ENCODE measurements at places on chromosomes 7 and 10. TPM values are rescaled to one million over a fixed set of nuclear protein-coding genes. Genes with fewer than 3 reads are reported as not detected.
A peak's percentile ranks its signal among the peaks of the same experiment; 100 is the strongest.

DNA sequence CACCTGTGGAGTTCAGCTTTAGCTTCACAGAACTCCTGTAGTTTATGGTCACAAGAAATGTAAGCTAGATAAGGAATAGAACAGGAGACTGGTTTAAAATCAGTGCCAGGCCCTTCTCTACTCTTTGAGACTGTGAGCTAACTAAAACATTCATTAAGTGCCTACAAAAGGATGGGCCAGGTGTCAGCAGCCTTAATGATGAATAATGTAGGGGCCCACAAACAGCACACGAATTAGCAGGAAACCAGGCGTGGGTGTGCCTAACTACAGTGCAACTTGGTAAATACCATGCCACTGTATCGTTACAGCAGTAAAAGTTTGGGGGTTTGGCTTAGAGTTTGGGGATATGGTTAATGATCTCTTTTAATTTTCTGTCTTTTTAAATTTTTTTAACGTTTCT lies 6.1 kb upstream of the ABLIM1 start:
- DNase-seq = no peak

- DNase-seq = peak; percentile 40
Observed at GRCh38 chr10:70381471-70382421, 679 bp downstream of the LRRC20 start.

DNA sequence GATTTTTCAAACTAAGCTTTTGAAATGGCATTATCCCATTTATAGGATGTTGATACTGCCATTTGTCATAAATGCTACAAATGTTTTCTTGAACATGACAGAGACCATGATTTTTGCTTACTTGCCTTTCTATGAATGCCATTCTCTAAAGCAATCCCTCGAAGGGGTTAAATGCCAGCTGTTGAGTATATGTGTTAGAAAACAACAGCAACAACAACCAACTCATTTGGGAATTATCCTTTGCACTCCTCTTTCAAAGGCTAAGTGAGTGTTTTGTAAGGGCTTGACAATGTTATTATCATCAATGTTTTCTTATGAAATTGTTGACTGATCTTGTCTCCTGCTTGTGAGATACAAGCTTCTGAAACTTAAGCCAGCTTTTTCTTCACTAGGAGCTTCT lies 529.4 kb downstream of the SORCS3 start:
- no peak for DNase-seq

- no peak for DNase-seq
Observed at GRCh38 chr7:103651593-103652377, 205.8 kb upstream of the SLC26A5 start.

DNA sequence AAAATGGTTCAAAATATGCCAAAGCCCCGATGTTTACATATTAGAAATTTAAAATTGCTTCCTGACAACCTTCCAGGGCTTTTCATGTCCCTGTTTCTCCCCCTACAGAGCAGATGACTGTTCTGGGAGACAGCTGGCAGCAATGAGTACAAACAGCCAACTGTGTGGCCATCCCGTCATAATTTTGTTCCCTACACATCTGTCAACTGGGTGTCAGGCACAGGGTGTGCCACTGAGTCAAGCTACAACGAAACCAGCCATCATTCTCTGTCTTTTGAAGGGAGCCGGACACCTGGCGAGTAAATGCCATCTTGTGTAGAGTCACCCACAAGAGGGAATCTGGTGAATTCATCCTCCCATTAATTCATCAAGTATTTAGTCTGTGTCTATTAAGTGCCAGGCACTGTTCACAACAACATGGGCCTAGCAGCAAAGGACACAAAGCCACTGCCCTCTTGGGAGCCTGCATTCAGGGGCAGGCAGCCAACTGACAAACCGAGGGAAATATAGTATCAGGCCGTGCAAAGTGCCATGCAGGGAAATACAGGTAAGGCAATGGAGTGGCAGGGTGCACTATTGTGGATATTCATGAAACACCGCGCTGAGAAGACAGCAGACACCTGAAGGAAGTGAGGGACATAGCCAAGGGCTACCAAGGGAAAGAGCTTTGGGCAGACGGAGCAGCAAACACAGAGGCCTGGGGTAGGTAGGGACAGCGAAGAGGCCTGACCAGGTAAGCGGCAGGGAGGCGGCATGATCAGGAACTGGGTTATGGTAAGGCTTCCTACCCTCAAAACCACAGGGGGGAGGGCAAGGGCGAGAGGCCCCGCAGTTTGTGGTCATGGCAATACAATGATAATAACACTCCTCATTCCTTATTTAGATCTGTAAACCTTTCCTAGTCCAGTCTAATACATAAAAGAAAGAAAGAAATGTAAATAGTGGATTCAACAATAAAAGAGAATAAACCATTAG lies 213.6 kb downstream of the FAM107B start:
- DNase-seq = no peak

- no peak for DNase-seq
Observed at GRCh38 chr7:138091032-138091431, 14.8 kb downstream of the AKR1D1 start.

DNA sequence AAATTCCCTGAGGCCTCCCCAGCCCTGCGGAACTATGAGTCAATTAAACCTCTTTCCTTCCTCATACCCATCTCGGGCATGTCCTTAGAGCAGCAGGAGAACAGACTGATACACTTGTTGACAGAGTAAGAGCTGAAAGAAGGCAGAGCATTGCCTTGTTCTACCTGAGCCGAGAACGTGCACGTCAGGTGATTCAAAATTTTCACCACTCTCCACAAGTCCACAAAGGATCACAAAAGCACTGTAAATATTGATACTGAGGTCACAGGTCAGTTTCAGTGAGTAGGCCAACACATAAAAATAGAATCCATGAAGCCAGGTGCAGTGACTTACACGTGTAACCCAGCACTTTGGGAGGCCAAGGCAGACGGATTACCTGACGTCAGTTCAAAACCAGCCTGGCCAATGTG lies 27.8 kb downstream of the DCLRE1C start:
- no peak for DNase-seq

DNA sequence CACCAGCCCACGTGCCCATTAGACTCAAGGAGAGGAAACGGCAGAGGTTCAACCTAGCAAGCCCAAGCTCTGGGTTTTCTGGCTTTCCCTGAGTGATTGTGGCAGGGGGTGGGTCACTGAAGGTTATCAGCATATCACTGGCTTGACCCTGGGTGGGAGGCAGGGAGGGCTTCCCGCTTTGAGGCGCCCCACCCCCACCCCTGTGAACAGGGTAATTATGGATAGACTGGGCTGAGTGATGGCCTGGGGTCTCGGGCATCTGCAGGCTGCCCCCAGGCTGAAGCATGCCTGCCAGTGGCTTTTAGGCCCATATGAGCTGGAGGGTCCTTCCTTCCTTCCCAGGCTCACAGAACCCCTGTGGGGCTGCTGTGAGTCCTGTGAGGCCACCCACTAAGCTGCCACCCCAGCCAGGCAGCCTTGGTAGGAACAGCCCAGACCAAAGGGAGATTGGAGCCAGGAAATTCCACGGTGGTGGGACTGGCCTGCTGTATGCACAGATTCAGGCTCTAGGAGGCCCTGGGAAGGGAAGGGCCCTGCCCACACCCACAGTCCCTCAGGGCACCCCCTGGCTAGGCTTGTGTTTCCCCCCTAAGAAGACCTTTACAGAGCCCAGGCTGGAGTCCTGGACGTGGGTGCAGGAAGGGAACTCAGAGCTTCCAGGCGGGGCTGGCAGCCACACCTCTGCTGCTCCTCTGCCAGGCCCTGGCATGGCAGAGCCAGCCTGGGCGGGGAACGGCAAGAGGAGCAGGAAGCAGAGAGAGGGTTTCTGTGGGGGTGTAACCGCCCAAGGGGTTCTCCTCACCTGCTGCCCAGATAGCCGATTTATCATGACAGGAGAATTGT lies 33.1 kb downstream of the GPRIN2 start:
- DNase-seq = peak; percentile 29

DNA sequence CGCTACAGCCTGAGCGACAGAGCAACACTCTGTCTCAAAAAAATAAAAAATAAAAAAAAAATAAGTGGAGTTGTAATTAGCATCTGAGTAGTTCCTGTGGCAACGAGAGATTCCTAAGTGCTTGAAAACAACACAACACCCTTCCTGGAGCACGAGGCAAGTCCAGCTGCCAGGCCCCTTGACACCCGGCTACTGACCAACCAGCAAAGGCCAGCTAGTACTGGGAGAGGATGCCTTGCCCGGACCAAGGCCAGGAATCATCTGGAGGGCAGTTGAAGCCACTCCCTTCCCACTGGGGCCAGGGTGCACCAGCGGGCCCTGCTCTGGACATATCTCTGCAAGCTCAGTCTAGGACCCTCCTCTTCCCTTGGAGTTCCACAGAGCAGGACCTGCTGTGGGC lies 536 bp downstream of the C10orf105 start:
- no peak for DNase-seq

- DNase-seq = no peak
Observed at GRCh38 chr10:62056698-62057097, 155.2 kb downstream of the ARID5B start.

GRCh38 chr10:13670311-13670710 lies 83.5 kb downstream of the PRPF18 start:
- DNase-seq = no peak

- no peak for DNase-seq
Observed at GRCh38 chr10:89281606-89282395, 20.0 kb upstream of the IFIT2 start.

DNA sequence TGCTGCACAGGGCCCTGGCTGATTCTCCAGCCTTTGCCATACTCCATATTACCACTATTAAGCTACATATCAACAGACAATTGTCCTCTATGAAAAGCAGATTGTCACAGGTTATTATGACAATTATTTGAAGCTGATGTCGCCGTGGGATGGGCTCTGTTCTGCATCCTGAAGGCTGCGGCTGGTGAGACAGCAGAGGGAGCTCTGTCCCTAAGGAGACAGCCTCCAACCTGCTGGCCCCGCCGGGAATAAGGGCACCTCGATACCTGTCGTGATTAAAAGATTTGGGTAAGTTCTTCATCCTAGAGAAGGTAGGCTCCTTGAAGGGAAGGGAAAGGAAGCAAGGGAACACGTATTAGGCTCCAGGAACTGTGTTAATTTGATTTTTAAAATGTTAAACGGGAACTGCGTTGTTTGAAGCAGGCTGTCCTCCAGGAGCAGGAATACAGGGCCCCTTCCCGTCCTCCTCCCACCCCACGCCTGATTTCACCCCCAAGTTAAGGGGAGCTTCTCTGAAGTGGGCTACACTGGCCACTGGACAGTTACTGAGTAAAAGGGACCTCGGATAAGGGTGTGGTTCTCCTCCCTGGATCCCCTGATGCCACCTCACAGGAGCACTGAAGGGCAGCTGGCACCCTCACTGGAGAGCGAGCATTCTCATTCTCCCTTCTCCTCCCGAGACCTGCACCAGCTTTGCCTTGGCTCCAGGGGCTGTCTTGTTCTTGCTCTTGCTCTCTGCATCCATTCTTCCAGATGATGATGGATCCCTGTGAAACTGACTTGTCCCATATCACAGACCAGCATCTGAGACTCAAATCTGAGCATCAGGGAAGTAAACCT lies 11.8 kb upstream of the TIAL1 start:
- DNase-seq = peak; percentile 30

DNA sequence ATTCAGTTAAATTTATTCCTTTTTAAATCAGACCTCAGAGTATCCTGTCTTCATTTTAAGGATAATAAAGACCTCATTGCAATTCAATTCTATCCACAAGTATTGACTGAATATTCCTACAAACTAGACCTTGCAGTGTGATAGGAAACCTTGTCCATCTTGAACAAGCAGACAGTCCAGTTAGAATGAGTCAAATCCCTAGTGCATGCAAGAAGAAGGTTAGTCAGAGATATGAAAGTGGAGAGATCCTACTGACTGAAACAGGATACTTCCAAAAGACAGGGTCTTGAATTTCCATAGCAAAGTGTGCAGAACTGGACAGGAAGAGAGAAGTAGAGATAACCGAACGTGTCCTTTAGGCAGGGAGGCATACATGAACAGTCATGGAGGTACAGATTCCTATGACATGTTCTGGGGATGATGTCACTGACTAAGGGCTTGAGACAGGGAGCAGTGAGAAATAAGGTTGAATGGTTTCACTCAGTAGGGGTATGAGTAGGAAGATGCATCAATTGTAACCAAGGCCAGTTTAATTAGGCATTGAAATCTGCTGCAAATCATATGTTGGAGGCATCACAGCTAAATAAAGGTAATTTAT lies 45.2 kb downstream of the PPP1R3A start:
- no peak for DNase-seq

Gene C10orf67
- total RNA-seq = 7.7 TPM

Gene LIPN
- total RNA-seq = not detected

Gene GSAP
- 9.9 TPM for total RNA-seq

Gene ARMH3
- total RNA-seq = 9.1 TPM

Data from umbilical cord (tissue), 2 donors.